ENCODE measurements at places on chromosomes 4 and X.
A peak's percentile ranks its signal among the peaks of the same experiment; 100 is the strongest.

GRCh38 chrX:2464677-2465166 is 36.1 kb downstream of the DHRSX start:
- no peak for ATAC-seq

- ATAC-seq: no peak
Measured at GRCh38 chrX:115949900-115950822, 220.4 kb upstream of the AGTR2 start.

DNA sequence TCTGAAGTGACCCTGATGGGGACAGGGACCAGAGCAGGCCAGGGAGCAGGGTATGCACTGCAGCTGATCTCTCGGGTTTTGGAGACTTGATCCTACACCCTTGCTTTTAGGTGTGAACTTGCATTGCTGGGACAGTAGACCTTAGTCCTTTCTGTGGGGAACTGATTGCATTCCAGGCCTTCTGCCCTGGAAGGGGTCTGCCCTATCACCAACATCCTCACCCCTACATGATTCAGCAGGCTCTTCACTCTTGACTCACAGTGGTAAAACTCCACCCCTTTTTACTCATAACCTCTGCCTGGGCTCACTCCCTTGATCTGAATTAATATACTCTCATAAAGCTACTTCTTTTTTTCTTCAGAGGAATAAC is 6.6 kb upstream of the DDX60L start:
- no peak for ATAC-seq

DNA sequence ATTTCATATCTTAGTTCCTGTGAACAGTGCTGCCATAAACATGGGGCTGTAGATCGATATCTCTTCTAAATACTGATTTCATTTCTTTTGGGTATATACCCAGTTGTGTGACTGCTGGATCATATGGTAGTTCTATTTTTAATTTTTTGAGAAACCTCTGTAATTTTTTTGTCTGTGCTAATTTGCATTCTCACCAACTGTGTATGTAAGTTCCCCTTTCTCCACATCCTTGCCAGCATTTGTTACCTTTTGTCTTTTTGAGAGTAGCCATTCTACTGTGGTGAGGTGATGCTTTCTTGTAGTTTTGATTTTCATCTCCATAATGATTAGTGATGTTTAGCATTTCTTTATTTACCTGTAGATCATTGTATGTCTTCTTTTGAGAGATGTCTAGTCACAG is 2086.5 kb upstream of the TENM3 start:
- ATAC-seq: no peak

DNA sequence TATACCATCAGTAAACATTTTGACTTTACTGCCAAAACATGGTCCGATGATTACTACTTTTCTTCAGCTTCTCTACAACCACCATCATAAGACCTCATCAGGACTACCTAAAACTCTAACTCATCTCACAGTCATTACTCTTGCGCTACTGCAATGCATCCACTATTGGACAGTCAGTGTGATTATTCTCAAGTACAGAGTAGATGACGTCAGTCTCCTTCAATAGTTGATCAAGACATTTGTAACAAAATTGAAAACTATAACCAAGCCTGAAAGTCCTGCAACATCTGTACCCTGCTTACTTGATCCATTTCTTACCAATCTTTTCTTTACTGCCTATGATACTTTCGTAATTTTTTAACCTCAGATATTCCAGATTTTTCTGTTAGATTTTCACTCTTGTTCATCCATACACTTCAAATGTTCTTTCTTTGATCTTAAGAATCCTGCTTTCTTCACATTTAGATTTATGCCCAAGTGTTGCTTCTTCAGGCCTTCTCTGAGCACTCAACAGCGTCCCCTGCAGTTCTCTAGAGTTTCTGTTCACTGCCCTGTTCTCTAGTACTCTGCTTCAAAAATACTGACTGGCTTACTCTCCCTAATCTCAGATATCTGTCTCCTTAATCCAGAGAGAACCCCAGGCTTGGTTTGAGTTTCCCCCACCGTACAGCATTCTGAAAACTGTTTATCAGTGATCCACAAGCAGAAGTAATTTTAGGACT is 1517.6 kb downstream of the STIM2 start:
- ATAC-seq: no peak

DNA sequence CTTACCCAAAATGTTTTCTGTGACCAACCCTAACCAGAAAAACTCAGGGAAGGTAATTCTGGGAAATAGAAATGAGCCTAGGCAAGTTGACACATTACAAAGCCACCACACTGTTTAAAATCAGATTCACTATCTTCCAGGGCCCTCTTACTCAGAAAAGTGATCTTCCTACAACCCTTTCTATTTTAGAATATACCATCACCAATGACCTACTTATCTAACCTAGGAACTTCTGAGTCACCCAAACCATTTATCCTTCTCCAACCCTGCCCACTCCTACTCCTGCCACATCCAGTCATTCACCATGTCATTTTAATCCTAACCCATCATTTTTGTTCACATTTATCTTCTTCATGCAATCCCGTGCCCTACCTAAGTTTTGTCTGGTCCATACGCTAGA is 89.9 kb downstream of the FTHL17 start:
- no peak for ATAC-seq

DNA sequence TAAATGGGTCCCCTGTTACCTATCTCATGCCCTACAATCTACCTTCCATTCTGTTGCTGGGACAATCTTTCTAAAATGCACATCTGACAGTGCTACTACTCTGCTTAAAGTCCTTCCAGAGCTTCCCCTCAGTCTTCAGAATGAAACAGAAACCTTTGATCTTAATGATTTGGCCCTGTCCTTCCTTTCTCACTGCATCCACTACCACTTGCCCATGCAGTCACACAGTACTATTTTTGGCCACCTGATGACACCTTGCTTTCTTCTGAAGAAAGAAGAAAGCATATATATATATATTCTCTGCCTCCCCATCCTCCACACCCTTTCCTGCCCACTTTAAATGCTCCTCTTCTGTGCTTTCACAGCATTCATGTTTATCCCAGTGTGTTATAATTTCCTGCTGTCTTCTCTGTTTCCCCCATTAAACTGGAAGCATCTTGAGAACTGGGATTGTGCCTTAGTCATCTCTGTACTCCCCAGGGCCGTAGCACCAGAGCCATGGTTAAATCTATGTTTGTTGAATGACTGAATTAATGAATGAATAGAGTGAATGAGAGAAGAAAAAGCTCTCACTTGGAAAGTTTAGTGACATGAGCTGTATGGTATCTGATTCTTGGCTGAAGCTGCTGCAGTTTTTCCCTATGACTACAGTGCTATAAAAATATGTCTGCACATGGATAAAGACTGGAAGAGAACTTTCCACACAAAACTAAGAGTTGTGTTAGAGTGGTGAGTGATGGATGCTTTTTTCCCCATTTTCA is 56.2 kb downstream of the RTL9 start:
- ATAC-seq: peak; percentile 55

- no peak for ATAC-seq
Measured at GRCh38 chrX:108070891-108071290, 20.5 kb downstream of the PSMD10 start.

DNA sequence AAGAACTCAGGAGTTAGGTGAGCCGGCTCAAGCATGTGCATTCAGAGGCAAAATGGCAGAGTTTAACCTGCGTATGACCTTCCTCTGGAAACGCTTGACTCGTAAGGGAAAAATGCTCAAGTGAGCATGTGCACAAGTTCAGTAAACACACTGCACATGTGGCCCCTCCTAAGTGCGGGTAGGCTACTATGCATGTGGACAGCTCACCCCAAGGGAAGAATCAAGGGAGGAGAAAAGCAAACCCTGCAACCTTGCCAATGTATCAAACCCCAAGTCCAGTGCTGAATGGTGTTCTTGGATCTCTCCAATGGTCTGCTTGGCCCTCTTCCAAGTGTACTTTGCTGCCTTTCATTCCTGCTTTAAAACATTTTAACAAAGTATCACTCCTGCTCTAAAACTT is 407.1 kb downstream of the ADAM29 start:
- no peak for ATAC-seq

DNA sequence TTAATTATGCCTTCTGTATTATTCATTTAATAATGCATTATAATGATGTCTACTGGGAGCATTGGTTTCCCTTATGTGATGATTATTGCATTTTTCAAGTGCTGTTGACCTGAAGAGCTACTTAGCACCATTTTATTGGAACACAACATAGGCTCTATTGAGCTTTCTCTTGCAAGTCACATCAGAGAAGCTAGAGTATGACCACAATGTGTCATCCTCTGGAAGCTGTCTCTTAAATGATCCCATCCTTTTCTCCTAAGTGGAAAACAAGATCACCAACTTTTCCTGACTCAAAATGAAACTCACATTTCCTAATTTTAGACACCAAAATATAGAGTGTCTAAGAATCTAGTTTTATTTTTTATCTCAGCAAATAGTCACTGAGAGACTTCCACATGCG is 1451.9 kb downstream of the PCDH7 start:
- ATAC-seq: no peak

- no peak for ATAC-seq
Measured at GRCh38 chrX:100381619-100382018, 28.5 kb downstream of the PCDH19 start.

DNA sequence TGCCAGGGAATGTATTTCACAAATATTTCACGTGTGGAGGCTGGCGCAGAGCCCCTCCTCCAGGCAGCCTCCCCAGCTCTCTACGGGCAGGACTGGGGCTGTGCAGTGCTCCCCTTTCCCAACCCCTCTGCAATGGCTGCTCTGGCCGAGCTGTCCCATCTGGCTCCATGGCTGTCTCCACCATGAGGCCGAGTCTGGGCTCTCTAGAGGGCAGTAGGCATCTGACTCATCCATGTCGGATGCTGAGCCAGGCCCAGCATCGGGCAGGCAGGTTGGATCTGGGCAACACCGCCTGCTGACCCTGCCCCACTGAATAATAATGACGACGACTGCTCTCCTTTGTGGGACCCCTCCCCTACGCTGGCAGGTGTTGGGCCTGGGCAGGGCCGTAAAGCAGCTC is 11.0 kb upstream of the SH3TC1 start:
- no peak for ATAC-seq

DNA sequence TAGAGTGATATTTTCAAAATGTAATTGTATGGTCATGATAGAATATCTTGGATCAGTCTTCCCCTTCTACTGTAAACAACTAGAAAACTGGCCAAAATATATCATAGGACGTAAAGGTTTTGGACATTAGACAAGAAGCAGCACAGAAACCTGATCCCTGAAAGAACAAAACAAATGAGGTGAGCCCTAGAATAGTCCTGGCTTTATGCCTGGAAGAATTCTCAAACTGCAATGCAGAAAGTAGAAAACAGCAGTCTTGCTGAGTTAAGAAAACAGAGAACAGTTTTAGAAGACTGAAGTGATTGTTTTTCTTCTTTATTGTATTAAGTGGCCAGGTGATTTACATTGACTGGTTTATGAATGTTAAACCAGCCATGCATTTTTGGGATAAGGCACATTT is 19.5 kb downstream of the NSUN7 start:
- ATAC-seq: no peak

GRCh38 chrX:135513130-135513515 is 7.3 kb upstream of the INTS6L start:
- no peak for ATAC-seq

- ATAC-seq: no peak
Measured at GRCh38 chr4:98377559-98377958, 116.4 kb downstream of the RAP1GDS1 start.

DNA sequence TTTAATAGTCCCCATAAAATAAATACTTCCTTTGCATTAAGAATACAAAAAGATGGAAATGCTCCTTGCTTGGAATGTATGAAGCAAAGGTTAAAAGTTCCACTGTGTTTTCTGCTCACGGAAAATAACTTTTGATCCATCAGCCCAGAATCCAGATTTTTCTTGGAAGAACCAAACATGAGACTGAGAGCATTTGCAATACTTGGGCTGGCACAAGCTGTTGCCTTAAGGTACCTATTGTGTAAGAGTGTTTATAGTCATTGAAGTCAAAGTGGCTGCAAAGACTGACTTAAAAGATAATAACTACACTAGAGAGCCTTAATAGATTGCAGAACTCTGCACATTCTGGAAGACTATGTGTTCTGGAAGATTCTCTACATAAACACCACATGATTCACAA is 281.4 kb downstream of the RAB28 start:
- no peak for ATAC-seq

DNA sequence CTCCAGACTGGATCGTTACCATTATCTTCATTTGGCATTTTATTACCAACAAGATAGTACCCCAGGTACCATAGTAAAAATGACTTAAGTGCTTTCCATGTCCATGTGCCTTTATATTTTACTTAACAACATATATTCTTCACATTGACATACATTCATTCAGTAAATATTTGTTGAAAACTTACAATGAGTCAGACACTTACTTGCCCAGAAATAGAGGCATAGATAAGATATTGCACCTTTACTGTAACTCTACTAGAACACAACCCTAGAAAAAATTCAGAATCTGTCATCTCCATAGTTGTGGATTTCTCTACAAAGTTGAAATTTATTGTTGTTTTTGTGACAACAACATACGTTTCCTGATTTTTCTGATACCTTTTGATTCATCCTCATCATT is 640.6 kb downstream of the RPA4 start:
- ATAC-seq: no peak

- ATAC-seq: no peak
Measured at GRCh38 chr4:38859501-38859900, 2.9 kb upstream of the TLR6 start.

Measured in stimulated activated memory B cell treated with anti-CD40 and anti-IgM and Interleukin-4, amounts not matched to agents 10 μg/mL and 1 μg/mL and 100 μg/mL, for 72 hours (primary cell).